Stimulated activated CD8-positive, alpha-beta memory T cell treated with anti-CD3 and anti-CD28 coated beads, Interleukin-7, amount 100 ng/mL, for 4 hours (primary cell): ENCODE measurements at places on chromosomes 16 and 17.
A peak's percentile ranks its signal among the peaks of the same experiment; 100 is the strongest.

DNA sequence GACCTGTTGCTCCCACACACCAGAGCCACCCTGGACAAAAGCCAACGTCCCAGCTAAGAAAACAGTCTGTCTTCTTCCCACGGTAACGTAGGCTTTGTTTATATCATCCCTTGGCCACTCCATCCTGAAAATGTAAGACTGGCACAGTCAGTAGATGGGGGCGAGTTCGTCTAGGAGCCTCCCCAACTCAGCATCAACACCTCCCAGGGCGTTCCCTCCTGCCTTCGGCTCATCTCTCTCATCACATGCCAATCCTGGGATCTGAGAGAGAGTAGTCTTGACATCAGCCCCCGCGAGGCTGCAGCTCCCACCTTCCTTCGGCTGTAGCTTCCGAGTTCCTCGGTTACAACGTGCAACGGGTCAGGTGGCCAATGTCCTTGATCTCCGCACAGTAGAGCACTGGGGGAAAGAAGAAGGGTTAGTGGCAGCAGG lies 894 bp downstream of the RNF227 start:
- no peak for DNase-seq

DNA sequence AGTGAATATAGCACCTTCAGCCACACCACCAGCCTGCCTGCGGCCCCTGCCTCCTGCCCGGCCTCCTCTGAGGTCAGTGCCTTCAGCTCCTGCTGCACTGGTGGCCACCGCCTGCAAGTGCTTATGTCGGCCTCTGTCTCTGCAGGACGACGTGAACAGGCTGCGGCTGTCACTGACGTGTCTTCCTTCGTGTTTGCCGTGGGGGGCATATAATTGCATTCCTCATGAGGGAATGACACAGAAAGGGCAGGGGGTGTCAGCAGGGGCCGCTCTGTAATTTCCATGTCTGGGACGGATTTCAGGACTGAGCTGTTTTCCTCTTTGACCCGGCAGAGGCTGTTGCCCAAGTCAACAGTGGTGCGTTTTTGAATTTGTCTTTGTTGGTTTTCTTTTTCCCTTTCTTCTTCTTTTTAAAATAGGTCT lies 28.5 kb downstream of the CMIP start:
- no peak for DNase-seq

DNA sequence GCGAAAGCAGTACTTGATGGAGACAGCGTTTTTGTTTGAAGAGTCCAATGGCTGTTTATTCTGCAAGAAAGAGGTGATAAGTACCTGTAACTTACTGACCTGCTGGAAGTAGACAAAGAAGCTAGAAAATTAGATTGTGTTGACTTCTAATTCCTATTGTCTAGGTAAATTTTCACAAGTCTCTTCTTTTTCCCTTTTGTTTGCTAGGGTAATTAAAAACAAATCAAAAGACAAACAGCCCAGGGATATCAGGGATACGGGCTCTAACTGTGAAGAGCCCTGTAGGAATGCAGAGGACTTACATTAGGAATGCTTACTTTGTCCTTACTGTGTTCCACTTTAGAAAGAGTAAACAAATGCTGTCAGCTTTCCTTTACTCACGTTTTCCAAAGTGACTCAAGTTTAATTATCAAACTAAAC lies 7.0 kb downstream of the PSME3IP1 start:
- no peak for DNase-seq

- no peak for DNase-seq
Measured at GRCh38 chr16:30949650-30950515, 1.0 kb downstream of the ORAI3 start.

DNA sequence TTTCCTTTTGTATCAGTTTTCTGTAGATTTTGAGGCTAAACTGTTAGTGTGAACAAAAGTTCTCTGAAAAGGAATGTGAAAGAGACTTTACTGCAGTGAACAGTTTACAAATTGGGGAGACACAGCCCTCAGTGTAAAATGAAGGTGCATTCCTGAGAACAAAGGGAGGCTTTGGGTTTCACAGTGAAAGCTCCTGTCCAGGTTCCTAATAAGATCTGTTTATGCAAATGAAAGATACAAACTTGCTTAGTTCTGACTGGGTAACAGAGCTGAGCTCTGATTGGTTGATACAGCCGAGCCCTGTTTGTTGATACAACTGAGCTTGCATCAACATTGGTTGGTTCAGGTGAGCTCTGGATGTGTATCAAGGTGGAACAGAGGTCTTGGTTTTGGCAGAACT lies 8.3 kb upstream of the CDRT15 start:
- no peak for DNase-seq

GRCh38 chr16:49017501-49017900 lies 264.1 kb downstream of the CBLN1 start:
- no peak for DNase-seq

- no peak for DNase-seq
Measured at GRCh38 chr16:56558024-56558747, 6.7 kb upstream of the MT4 start.

- no peak for DNase-seq
Measured at GRCh38 chr16:4401094-4401501, 15.3 kb downstream of the CORO7 start.

DNA sequence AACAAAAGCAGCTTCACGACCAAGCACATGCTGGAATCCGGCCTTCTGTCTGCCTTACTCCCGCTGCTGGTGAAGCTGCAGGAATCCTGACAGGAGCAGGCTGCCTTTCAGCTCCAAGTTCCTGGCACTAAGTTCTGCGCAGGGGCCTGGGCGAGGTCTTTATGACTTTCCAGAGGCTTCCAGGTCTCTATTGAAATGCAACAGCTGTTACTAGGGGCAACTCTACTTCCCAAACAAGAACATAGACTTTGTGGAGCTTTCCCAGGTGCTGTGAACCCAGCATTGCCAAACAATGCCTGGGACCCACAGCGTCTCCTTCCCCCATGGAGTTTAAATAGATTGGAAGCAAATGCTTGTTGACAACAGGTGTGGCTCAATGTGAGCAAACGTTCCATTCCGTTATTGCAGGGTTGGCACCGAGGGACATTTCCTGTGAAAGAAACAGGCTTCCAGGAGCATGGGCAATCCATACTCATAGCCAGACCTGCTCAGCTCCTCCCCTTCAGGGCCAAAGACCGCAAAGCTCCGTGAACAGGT lies 156.0 kb downstream of the CDH13 start:
- DNase-seq: no peak

GRCh38 chr16:46788891-46789474 lies 40.8 kb upstream of the MYLK3 start:
- DNase-seq: no peak

DNA sequence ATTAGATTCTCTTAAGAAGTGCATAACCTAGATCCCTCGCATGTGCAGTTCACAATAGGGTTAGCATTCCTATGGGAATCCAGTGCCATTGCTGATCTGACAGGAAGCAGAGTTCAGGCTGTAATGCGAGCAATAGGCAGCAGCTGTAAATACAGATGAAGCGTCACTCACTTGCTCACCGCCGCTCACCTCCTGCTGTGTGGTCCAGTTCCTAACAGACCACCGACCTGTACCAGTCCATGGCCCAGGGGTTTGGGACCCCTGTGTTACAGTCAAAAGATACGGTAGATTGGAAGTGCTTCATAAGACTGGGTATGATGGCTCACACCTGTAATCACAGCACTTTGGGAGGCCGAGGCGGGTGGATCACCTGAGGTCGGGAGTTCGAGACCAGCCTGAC lies 2.8 kb downstream of the STAT5A start:
- no peak for DNase-seq

DNA sequence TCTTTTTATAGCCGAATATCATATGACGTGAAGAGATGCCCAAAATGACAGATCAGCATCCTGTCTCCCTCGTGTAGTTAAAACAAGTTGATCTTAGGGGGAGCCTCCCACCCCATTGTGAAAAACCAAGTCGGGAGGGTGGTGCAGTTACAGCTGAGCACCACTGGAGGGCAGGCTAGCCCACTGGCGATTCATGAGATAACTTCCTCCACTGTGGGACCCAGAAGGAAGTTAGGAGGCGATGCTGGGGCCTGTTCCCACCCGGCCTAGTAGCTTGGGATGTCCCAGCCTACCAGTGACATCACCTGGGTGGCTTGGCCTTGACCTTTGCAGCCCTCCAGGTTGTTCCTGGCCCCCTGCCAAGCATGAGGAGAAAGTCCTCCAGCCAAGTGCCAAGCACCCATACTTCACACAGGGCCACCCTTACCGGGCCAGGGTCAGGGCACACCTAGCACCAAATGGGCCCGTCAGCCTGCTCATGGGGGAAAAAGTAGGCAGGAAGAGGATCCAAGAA lies 8.1 kb upstream of the CPNE2 start:
- peak; percentile 48 for DNase-seq

- DNase-seq: no peak
Measured at GRCh38 chr17:10169290-10169689, 29.1 kb downstream of the GAS7 start.

GRCh38 chr17:50501054-50501453 lies 7.2 kb upstream of the MYCBPAP start:
- DNase-seq: no peak

GRCh38 chr16:2323701-2324100 lies 16.8 kb downstream of the ABCA3 start:
- no peak for DNase-seq

DNA sequence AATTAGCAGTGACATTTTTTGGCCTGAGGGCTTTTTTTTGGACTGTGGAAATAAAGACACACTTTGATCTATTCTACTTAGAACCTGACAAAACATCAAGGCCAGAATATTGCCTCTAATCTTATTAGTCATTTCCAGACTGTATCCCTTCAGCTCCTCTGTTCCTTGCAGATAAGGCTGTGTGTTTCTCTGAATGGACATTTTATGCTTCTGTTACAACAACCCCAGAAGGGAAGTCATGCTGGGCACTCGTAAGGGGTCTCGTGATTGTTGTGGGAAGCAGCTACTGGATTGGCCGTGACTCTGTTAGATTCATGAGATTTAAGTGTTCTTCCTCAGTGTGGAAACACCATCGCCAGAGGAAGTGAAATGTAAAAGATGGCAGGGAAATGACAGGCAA lies 31.6 kb upstream of the HS3ST2 start:
- DNase-seq: no peak

DNA sequence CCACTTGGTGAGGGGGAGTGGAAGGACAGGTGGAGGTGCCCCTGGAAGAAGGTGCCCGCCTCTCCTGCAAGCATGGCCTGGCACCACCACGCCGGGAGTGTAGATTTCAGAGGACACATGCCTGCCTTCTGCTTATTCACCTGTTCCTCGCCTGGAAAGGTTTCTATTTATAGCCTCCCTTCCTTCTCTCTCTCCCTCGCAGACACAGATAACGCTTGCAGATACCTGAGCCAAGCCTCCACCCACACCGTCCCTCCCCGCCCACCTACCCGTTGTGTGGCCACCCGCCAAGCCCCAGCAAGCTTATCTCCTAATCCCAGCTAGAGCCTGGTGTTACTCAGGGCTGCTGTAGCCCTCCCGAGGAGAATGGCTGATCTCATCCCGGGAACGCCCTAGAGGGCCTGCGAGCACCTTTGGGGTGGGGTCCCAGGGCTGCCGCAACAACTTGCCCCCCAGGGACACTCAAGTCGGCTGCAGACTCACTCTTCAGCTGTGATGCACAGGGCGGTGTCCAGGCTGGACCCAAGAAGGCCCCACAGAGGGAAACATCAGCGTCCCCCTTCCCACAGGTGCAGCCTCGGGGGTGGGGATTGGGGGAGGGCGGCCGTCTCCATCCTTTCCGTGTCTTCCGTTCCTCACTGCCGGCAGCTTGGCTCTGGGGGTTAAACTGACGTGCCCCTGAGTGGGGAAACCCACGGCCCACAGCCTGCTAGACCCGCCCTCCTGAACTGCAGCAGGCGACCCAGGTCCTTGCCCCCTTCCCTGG lies 1.9 kb upstream of the SNAI3 start:
- no peak for DNase-seq

DNA sequence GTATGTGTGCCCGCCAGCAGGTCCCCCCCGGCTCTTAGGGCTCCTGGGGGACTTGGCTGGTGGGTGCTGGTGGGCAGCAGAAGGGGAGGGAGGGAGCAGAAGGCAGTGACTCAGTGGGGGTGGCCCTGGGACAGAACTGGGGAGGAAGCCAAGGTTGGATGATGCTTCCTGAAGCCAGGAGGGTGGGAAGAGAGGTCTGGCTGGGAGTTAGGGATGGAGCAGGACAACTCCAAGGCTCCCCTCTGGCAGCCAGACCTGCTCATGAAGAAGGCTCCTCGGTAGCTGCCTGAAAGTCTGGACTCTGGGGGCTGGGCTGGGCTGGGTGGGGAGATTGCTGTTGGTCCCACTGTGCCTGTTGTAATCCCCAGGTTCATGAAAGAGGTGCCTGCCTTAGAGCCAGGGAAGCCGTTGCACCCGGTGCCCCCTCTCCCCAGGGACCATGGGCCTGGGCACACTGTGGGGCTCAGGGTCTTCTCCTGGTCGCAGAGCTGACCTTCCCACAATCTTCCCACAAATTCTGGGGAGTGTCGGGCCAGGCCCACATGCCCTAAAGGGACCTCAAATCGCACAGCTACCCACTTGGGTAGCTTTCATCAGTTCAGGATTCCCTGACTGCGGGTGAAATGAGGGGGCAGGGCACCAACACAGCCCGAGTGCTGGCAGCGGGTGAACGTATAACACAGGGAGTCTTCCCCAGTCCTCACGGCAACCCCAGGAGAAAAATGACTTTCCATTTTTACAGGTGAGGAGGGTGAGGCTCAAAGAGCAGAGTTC lies 1.1 kb upstream of the PLEKHG4 start:
- no peak for DNase-seq
